Activated T-cell treated with anti-CD3 and anti-CD28 coated beads for 48 hours (primary cell): ENCODE measurements at places on chromosomes 2 and 18.

DNA sequence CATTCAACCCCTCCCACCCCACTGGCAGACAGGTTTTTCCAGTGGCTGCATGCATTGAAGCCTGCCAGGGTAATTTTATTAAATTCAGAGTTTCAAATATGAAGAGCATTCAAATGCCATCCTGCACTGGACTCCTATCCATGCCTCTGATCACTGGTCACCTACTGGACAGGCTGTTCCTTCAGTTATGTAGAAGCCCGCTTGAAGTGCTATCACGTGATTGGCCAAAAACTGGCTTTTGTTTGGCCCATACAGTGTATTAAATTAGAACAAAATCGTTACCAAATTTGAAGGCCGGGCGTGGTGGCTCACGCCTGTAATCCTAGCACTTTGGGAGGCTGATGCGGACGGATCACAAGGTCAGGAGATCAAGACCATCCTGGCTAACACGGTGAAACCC lies 464.1 kb downstream of the TSN start:
- no peak for DNase-seq

DNA sequence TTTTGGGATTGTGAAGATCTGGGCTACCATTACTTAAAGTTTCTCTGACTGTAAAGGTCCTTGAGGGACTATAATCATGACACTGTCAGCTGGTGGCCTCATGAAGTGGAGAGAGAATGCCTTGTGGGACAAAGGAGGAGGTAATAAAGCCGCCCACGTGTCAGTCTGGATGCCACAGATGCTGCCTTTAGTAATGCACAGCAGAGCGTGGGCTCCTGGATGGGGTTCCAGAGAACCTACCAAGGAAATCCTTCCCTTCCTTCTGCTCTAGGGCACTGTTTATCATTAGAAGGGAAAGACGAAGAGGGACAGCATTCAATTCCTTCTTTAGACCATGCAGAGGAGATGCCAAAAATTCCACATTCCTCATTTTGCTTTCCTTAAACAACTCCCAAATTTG lies 63.5 kb downstream of the COL5A2 start:
- DNase-seq = no peak

- no peak for DNase-seq
Observed at GRCh38 chr2:237257471-237257951, 156.5 kb downstream of the COL6A3 start.

DNA sequence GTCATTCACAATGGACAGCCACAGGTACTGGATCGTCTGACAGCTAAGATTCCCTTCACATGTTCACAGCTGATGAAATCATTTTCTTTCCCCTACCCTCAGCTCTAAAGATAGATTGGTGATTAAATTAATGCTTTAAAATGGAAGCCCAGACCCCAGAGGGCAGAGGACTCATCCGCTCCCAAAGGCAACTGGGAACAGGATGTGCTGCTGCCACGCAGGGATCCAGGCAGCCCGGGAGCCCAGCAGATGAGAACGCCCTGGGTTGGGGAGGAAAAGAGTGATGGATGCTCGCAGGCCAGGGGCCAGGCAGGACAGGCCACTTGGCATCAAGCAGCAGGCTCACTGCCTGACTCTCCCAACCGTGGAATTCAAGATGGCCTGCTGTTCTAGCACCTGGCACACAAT lies 41.3 kb downstream of the HDHD2 start:
- no peak for DNase-seq

GRCh38 chr2:45983213-45983612 lies 314.0 kb upstream of the EPAS1 start:
- no peak for DNase-seq

DNA sequence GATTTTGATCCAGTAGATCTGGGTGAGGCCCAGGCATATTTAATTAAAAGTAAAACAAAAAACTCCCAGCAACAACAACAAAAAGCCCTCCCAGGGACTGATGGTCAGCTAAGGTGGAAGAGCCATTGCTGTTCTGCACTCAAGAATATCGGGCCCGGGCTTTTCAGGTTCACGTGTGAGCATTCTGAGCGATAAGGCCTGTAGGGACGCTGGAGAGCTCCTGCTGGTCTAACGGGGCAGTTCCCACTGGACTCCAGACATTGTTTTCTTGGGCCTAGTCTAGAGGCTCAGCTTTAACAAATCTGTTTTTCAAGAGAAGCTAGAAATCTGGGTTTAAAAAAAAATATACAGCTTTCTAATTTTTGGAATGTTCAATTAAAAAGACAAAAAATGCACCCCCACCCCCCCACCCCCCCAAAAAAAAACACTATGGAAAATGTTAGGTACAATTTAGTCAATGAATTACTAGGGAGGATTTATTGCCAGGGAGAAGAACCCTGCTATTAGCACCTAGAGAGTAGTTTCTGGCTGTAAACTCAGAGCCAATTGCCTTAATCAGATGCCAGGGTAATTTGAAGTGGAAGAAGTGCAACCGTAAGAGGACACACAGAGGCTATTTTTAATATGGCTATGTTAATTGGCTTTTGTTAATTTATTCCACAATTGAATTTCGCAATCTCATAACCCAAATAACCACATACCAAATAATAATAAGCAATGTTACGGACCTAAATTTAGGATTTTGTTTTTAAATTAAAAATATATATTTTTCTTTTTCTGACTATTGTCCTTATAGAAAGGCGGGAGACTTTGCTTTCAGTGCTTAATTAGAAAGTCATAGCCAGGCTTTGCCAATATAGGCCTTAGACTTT lies 78.9 kb downstream of the MAP4K4 start:
- no peak for DNase-seq

GRCh38 chr2:237939251-237939650 lies 27.6 kb upstream of the UBE2F start:
- DNase-seq = no peak

DNA sequence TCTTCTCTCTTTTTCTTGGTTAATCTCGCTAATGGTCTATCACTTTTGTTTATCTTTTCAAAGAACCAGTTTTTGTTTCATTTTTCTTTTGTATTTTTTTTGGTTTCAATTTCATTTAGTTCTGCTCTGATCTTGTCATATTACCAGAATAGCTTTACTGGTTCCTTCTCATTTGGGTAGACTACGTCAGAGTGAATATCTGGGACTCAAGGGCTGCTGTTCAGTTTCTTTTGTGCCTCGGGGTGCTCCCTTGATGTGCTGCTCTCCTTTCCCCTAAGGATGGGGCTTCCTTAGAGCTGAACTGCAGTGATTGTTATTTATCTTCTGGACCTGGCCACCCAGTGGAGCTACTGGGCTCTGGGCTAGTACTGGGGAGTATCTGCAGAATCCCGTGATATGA lies 29.4 kb upstream of the IL1RN start:
- DNase-seq = no peak

DNA sequence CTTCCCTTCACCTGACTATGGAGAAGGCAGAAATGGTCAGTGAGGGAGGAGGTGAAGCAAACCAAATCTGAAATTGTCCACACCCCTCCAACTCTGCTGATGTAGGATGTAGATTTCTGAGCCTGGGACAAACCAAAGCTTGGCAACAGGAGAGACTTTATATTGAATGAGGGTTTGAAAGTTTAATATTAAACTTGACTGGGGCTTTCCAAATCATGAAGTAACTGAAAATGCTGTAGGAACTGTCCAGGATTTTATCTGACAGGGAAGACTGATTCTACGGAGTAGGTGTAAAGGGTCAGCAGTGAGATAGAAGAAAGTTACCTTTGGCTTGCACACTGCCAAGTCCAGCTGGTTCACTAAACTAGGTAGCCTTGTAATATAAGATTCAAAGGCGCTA lies 194.5 kb downstream of the TDRD15 start:
- no peak for DNase-seq

- DNase-seq = no peak
Observed at GRCh38 chr18:55310044-55310676, 277.8 kb downstream of the TCF4 start.

DNA sequence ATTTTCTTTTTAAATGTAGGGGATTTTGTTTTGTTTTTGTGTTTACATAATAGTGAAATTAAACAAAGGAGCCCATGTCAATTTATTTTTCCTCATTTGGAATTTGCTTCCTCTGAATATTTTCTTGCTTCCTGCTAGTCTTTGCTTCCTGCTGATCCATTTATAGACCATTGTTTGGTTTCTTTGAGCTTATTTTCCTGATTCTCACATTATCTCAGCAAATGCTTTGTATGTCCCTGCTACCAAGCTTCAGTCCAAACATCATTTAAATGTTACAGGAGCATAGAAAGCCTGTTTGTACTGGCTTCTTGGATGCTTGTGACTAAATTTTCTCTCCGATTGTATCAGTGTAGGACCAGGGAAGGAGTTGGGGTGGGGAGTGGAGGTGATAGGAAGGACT lies 127.3 kb upstream of the IL1R2 start:
- DNase-seq = no peak

- DNase-seq = no peak
Observed at GRCh38 chr2:225378984-225379383, 20.5 kb upstream of the NYAP2 start.

- DNase-seq = no peak
Observed at GRCh38 chr2:120669121-120669952, 66.3 kb upstream of the GLI2 start.
